NCI-H187 treated with DMSO at 0.1 percent for 48 hours (cell line): ENCODE measurements at places on chromosomes 11 and 22.

- no peak for DNase-seq
These were observed 1077.9 kb downstream of the DLG2 start for GRCh38 chr11:84549217-84549616.

DNA sequence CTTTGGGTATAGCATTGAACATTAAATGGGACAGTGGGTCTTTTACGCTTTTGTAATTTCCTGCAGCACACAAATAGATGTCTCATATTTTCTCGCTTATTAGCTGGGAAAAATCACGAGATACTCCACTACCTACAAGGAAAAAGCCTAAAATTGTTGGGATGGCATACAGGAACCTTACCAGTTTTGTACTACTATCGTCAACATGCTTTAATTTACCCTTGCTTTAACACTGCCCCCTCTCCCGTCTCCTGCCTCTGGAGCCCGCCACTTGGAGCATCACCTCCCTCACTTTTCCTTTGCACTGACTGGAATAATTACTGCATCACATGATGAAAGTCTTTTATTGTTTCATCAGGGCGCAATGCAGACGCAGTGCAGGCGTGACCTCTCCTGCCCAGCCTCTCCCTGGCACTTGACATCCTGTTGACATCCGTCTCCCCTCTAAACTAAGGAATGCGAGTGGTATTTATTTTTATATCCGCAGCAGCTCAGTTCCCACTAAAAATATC, 1.0 kb upstream of the FNBP4 start:
- DNase-seq, result peak; percentile 85

- no peak for DNase-seq
These were observed 6.6 kb upstream of the PLAAT4 start for GRCh38 chr11:63530021-63530420.

- no peak for DNase-seq
These were observed 15.5 kb downstream of the DGCR8 start for GRCh38 chr22:20095521-20095920.

DNA sequence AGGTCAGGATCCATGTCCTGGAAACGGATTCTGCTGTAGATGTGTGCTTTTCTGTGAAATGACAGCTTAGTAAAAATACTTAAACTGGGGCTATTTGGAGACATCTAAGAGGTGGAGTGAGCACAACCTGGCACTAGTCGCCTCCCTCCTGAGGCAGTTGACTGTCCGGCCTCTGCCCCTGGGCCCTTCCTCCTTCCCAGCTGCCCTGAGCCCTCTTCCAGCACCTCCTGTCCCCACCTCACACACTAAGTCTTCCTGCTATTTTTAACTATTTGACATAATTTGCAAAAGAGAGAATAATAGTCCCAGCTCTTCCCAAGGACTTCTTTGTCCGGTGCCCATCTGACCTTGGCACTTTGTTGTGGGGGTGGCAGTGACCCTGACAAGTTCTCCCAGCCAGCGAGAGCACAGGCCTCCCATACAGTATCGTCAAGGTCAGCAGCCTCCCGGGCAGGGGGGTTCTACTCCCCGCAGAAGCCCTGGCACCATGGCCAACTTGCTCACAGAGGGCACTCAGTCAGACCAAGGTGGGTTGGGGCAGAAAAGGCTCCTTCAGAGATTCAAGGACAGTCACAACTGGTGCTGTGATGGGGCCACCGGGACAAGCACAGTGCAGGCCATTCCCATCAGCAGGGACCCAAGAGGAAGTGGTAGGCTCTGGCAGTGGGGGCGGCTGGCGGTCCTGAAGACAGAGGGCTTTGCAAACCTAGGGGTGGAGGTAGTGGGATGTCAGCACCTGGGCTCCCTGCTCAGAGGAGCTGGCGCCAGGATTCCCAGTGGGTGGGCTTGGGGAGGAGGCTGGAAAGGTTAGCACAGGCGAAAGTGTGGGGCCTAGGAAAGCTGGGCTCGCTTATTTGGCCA, 5.5 kb upstream of the NEAT1 start:
- DNase-seq, result no peak

- no peak for DNase-seq
These were observed 28.4 kb upstream of the CRTAM start for GRCh38 chr11:122809866-122810265.

DNA sequence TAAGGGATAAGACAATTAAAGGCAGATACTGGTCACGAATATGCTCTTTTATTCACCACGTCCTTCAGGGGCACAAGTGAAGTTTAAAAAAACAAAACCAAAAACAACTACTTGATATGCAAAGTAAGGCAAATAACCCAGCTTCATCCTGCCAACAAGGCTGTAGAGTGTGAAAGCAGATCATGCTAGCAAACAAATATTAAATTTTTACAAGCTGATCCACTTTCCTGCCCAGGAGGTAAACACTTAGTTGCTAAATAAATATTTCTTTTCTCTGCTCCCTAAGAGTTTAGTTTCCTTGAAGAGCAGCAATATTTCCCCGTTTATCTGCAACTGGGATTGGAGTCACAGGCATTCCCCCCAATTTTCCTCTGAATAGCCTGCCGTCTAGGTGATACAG, 300.2 kb downstream of the LARGE1 start:
- DNase-seq, result no peak

GRCh38 chr11:80309301-80309700, 868.5 kb upstream of the TENM4 start:
- DNase-seq, result no peak

DNA sequence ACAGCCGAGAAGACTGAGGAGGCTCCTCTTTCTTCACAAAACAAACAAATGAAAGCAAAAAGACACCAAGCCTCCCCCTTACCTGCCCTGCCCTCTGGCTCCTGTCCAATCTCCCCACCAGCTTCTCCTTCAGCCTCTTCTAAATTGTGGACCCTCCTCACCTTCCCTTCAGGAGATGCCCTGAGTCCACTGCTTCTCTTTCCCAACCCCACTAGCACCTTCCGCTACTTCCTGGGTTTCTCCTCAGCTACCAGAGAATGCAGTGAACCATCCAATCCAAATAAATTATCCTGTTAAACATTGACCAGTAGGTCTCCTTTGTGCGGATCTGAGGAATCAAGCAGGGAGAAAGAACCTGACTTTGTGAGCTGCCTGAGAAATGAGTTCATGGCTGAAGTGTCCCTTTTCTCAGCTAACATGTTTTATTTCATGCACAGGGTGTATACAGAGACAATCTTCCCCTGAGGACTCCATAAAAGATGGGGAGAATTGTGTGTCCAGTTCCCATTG, 63.2 kb upstream of the VPREB1 start:
- no peak for DNase-seq

DNA sequence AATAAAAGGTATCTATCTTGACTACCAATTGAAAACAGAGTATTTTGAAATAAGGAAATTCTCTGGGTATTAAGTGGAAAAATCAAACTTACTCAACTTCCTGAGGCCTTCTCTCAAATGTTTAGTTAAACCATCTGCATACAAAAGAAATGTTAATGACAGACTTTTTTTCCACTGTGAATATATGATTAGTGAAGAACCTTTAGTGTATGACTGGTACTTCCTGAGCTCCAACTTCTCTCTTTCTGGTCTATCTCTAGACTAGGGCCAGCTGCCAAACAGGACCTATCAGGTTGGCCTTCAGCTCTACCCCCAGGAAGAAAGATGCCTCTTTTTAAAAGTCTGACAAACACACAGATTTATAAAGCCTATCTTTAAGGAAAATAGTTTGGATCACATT, 68.8 kb upstream of the SCUBE2 start:
- DNase-seq, result no peak

GRCh38 chr11:65471447-65471891, 27.4 kb upstream of the MALAT1 start:
- no peak for DNase-seq

DNA sequence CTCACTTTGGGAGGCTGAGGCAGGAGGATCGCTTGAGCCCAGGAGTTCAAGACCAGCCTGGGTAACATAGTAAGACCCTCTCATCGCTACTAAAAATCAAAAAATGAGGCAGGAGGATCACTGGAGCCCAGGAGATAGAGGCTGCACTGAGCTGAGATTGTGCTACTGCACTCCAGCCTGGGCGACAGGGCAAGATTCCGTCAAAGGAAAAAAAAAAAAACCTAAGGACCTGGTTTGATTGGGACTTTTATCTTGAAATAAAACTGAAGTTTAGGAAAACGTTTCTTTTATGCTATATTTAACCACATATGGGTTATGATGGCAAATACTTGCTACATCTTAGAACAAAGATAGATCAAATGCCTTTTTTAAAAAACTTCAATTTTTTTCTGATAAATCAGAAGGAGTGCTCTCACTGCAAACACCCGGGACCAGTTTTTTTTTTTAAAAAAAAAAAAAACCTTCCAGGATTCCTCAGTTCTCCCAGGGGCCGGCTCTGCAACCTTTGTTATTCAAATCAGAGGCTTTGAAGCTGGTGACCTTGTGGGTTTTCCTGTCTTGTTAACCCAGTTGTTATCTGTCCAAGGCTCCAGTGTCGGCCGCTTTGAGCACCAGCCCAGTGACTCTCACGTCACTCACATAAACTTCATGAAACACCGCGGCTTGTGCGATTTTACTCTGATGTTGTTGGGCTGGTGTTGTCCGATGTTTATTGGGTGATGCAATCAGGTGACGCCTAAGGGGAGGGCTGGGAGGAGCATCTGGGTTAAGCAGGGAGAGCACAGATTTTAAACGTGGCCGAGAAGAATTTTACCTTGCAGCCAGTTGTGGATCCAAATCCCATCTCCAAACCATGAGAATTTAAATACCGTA, 24.7 kb upstream of the SLC22A12 start:
- DNase-seq, result no peak

DNA sequence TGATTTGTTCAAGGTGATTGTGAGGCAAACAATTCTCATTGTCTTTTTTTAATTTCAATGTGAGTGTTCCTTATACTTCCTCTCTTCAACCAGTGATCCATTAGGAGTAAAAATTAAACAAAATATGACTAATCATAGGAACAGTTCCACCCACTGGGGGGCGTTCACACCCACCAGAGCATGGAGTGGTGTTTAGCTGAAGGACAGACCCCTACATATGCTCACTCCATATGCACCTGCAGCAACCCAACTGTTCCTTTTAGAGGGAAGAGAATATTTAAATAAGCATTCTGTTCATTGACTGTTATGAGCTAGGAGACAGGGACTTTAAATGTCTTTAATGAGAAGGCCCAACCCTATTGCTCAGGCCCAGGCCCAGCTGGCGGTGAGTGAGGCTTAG, 78.7 kb upstream of the DRD2 start:
- no peak for DNase-seq

DNA sequence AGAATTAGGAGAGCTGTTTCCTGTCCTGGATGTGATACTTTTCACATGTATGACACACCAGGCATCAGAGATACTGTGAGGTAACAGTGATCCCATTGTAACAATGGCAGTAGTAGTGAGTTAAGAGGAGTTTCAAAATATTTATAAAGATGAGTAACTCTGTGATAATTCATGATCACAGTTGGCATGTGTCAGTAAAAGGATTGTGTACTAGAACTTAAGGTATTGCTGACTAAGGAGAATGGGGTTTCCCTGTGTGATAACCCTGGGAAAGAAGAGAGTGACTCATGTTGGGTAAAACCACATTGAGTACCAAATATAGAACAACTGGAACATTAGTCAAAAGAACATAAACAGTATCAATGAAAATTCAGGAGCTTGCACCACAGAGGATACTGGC, 22.9 kb upstream of the SLC5A1 start:
- DNase-seq, result no peak

GRCh38 chr11:69801513-69802335, 17.5 kb downstream of the FGF3 start:
- no peak for DNase-seq

DNA sequence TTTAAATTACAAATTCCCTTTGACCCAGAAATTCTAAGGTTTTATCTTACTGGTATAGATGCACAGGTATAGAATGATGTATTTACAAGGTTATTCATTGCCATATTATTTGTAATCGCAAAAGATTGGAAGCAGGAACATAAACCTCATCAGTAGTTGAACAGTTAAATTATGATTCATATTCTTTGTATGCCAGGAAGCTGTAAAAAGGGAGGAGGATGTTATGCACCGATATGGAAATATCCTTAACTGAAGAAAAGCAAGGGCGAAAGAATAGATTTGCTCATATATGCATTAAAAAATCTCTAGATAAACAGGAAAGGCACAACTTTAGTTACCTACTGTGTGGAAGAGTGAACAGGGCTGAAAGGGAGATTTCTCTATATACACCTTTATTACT, 36.7 kb downstream of the PPFIA1 start:
- DNase-seq, result no peak
